Activated CD4-positive, alpha-beta T cell treated with anti-CD3 and anti-CD28 coated beads, Interleukin-2, amount 50 U/mL, for 48 hours (primary cell): ENCODE measurements at places on chromosomes 13 and 19.

GRCh38 chr19:8552810-8553209, 24.4 kb downstream of the MYO1F start:
- DNase-seq = no peak

DNA sequence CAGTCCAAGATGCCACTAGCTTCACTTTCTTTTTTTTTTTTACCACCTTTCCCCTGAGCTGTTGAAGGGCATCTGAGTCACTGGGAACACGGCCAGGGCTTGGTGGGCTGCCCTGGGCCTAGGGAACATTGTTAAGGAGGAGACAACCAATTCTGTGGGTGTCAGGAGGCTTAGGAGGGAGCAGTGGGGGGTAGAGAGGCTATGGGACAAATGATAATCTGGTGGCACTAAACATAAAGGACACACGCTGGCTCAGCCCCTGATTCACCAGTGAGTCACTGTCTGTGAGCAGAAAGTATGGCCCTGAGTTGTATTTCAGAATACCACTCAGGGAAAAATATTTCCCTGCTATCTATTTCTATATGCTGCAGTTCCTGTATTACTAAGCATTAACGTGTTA, 207.8 kb downstream of the DCLK1 start:
- DNase-seq = no peak

GRCh38 chr13:40186041-40186440, 480.4 kb downstream of the FOXO1 start:
- DNase-seq = no peak

- DNase-seq = no peak
Measured at GRCh38 chr13:53238261-53238660, 209.6 kb downstream of the OLFM4 start.

GRCh38 chr13:102289606-102290005, 112.2 kb downstream of the FGF14 start:
- no peak for DNase-seq

- DNase-seq = no peak
Measured at GRCh38 chr13:44107357-44108121, 227.8 kb downstream of the LACC1 start.
